ENCODE measurements at places on chromosomes 5 and 9. TPM values are rescaled to one million over a fixed set of nuclear protein-coding genes. Genes with fewer than 3 reads are reported as not detected.

The CHSY3 gene
- 1.5 TPM for total RNA-seq

The TLN1 gene
- total RNA-seq = 101 TPM

The ARHGEF37 gene
- 67.4 TPM for total RNA-seq

The ADAMTS16 gene
- total RNA-seq = not detected

The CCDC152 gene
- 0.07 TPM for total RNA-seq

The ZNF483 gene
- 0.55 TPM for total RNA-seq

The RNF183 gene
- not detected for total RNA-seq

The CARD9 gene
- 4.2 TPM for total RNA-seq

The TRPM6 gene
- total RNA-seq = 0.15 TPM

The IL9 gene
- not detected for total RNA-seq

The PCDHB16 gene
- total RNA-seq = 3.2 TPM

The ABLIM3 gene
- total RNA-seq = 4.2 TPM

The SLC45A2 gene
- 1.2 TPM for total RNA-seq

The PCDHA7 gene
- not detected for total RNA-seq

The C5orf52 gene
- not detected for total RNA-seq

The GPR21 gene
- total RNA-seq = not detected

The GDA gene
- 2.0 TPM for total RNA-seq

The UAP1L1 gene
- 6.8 TPM for total RNA-seq

The STXBP1 gene
- total RNA-seq = 66.8 TPM

The FOXI1 gene
- total RNA-seq = 0.46 TPM

The CYSRT1 gene
- 64.7 TPM for total RNA-seq

The PCDHAC1 gene
- not detected for total RNA-seq

The CAMK2A gene
- total RNA-seq = 0.23 TPM

The TMEFF1 gene
- not detected for total RNA-seq

The PNPLA7 gene
- total RNA-seq = 24.1 TPM

The FOXD4L6 gene
- total RNA-seq = not detected

All from lower leg skin (tissue), 4 donors.